Activated CD4-positive, alpha-beta T cell treated with anti-CD3 and anti-CD28 coated beads, Interleukin-2, amount 10 ng/mL, durations not matched to agents 7 days and 5 days (primary cell): ENCODE measurements at places on chromosomes 16 and 17.
A peak's percentile ranks its signal among the peaks of the same experiment; 100 is the strongest.

DNA sequence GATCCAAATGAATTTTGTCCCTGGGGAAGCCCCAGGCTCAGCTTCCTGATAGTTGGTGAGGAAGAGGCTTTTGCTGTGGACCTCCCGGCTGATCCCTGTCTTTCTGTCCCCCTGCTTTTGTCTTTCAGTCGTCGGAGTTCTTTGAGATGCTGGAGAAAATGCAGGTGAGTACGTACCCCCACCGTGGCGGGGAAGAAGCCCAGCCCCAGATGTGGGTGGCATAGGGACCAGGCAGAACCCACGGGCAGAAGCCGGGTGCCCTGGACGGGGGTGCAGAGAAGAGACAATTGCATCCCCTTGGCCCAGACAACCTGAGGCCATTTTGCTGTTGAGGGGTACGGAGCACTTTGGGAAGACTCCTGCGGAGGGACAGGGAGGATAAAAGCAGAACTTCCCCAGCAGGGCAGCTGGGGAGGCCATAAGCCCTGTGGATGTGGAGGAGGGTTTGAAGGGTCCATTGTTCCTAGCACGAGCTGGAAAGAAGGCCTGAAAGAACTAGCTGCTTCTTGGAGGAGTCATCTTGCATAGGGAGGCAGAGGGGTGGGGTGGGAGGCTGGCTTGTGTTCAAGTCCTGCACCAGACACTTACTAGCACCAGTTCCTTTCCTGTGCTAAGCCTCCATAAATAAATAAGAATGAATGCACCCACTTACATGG lies 105.6 kb downstream of the OR1D5 start:
- no peak for DNase-seq

DNA sequence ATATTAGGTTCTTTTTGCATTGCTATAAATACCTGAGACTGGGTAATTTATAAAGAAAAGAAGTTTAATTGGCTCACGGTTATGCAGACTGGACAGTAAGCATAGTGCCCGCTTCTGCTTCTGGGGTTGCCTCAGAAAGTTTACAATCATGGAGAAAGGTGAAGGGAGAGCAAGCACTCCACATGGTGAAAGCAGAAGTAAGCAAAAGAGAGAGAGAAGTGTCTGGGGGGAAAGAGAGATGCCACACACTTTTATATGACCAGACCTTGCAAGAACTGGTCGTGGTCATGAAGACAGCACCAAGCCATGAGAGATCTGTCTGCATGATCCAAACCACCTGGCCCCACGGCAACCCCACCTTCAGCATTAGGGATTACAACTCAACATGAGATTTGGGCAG lies 45.4 kb downstream of the KCNJ16 start:
- no peak for DNase-seq

GRCh38 chr17:80652756-80653330 lies 108.2 kb downstream of the RPTOR start:
- no peak for DNase-seq

DNA sequence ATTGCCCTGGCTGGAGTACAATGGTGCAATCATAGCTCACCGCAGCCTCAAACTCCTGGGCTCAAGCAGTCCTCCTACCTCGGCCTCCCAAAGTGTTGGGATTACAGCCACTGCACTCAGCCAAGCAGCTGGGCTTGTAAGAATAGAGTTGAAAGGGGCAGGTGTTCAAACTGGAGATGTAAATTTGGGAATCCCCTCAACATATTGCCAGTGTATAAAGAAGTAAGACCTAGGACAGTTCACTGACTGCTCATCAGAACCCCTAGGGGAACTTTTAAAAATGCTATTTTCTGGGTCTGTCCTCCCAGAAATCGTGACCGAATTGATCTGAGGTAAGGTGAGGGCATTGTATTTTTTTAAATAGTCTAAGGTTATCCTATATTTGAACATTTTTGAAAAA lies 8.9 kb upstream of the DNAJA2 start:
- DNase-seq = no peak

DNA sequence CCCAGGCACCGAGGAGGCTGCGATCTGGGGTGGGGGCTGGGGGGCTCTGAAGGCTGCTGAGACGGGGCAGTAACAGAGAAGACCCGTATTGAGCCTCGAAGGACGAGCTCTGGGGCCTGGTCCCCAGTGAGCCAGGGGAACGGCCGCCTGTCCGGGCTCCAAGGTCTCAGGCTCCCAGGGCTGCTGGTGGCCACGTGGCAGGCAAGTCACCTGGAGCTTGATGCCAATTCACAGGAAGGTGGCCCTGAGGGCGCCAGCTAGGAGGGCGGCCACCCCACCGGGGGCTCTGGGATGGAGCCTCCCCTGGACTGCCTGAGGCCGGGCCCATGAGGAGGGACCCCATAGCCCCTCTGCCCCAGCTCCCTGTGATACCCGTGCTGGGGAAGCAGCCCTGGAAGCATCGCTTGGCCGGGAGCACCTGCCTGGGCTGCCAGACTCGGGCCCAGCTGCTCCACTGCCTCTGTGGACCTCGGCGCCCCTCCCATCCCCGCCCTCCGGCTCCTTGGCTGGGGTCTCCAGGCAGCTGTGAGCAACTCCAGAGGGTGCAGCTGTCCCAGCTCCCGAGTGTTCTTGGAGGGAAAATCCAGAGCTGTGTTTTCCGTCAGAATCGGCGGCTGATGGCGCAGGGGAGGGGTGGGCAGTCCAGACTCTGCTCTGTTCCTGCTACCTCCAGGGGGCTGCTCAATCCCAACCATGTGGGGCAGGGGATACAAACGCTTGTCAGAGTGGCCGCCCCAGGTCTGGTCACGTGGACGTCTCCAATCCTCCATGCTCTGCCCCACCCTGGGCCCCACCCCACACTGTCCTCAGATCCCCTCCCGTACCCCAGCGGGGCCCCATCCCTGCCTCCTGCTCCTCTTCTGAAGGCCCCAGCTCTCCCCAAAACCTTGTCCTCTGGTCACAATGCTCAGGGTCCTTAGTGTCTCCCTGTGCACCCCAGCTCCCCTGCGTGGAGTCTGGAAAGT lies 67.2 kb upstream of the GNG13 start:
- no peak for DNase-seq

DNA sequence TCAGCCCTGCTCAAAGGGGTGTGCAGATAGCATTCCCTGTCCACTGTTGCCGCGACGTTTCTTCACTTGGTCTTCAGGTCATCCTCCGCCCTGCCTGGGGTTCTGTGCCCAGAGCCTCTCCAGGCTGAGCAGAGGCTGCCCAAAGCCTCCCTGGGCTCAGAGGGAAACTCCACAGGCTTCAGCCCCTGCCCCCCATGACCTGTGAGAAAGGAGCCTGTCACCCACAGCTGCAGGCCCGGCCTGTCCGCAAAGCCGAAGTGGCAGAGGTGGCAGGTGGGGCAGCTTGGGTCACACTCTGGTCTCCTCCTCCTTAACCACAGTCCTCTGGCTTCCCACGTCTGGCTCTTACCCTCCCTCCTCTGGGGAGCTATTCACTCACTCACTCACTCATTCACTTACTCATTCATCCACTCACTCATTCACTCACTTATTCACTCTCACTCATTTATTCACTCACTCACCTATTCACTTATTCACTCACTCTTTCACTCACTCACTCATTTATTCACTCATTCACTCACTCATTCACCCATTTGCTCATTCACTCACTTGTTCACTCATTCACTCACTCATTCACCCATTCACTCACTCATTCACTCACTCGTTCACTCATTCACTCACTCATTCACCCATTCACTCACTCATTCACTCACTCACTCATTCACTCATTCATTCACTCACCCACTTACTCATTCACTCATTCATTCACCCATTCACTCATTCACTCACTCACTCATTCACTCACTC lies 7.1 kb upstream of the CPSF4L start:
- no peak for DNase-seq

GRCh38 chr17:76515274-76515949 lies 14.2 kb upstream of the RHBDF2 start:
- peak; percentile 88 for DNase-seq

DNA sequence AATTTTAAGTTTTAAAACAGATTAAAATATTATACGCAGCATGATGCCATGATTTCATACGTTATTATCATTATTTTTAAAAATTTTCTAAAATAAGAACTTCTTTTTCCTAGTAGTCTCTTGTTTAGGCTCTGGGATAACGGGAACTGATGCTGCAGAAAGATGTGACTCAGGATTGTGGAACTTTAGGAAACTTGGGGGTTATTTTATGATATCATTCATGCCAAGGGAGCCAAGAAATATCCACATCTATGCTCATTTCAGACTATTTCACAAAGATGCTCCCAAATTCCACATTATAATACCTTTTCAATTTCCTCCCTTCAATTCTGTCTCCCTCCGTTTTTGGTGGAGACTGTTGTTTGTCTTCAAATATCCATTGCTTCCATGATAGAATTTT lies 236.4 kb downstream of the HS3ST3A1 start:
- no peak for DNase-seq

DNA sequence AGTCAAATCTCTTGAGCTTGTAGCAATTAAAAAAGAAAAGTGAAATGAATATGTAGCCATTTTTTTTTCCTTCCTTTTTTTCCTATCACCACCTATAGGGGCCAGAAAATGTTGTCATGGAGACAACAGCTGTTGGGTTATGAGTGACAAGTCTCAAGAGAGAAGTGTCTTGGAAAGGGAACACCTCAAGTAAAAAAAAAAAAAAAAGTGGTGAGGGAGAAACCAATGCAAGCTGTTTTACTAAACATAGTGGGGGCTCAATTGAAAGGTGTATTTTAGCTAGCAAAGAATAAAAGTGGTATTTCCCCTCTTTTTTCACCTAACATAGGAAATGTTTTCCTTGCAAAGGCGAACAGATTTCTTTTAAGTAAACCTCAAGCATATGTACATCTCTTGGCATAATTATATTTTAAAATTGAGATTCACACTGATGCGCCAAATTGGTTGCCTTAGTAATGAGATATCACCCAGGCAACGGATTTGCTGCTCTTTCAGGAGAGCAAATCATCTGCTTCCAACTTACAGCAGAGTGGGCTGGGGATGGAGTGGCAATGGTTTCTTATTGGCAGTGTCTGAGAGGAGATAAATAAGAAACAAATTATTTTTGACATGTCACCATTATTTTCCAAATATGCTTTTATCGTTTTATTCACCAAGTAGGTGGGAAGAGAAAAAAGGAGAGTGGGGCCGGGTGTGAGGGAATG lies 183.6 kb downstream of the MYO1D start:
- no peak for DNase-seq

GRCh38 chr16:67992661-67993206 lies 6.5 kb downstream of the DPEP2 start:
- DNase-seq = no peak

DNA sequence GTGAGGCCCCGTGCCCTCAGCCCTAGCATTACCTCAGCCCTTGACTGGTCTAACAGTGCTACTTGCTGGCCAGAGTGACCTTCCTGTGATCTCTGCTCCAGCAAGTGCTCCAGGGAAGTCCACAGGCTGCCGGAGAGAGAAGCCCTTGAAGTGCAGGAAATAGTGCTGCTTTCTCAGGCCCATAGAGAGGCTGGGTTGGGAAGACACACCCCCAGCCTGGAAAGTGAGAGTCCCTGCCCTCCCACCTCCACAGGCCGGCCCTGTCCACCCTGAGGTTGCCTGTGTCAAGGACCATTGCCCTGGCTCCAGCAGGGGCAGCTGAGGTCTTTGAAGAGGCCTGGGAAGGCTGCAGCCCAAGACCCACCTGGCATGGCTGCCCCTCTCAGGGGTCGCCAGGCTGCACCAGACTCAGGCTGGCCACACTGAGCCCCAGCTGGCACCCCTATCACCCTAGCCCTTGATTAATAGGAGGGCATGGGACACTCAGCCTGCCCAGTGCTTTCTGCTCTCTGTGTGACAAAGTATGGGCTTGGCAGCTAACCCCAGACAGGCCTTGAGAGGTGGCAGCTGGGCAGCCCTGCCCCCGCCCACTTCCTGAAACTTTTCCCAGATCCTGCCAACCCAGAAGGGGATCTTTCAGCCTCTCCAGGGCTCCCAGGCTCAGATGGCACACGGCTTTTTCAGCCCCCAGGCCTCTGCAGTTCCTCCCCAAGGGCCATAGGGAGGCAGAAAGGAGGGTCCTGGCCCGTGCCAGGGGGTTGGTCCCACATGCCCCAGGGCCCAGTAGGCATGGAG lies 21.7 kb downstream of the ATP6V0D1 start:
- no peak for DNase-seq

GRCh38 chr17:5431949-5432556 lies 6.9 kb downstream of the C1QBP start:
- no peak for DNase-seq

DNA sequence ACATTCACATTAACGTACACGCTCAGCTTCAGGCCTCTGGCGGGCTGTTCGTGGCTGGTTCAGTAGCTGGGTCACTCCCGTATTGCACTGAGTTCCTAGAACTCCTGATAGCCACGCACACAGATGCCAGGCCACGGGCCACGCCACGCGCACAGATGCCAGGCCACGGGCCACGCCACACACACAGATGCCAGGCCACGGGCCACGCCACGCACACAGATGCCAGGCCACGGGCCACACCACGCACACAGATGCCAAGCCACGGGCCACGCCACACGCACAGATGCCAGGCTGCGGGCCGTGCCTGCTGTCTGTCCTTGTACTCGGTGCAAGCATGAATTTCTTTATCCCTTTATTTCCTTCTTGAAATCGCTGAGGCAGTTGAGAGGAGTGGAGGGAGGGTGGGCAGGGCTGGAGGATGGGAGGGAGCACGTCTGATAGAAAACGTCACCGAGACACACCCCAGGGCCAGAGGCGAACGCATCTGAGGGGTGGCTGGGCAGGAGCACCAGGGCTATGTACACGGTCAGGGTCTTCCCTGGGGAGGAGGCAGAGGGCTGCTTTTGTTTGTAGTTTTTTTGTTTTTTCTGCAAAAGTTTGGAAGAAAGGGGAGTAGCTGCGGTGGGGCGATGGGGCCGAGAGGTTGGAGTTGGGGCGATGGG lies 8.6 kb upstream of the PABPN1L start:
- no peak for DNase-seq

GRCh38 chr17:56887552-56888467 lies 26.0 kb downstream of the TRIM25 start:
- DNase-seq = no peak

DNA sequence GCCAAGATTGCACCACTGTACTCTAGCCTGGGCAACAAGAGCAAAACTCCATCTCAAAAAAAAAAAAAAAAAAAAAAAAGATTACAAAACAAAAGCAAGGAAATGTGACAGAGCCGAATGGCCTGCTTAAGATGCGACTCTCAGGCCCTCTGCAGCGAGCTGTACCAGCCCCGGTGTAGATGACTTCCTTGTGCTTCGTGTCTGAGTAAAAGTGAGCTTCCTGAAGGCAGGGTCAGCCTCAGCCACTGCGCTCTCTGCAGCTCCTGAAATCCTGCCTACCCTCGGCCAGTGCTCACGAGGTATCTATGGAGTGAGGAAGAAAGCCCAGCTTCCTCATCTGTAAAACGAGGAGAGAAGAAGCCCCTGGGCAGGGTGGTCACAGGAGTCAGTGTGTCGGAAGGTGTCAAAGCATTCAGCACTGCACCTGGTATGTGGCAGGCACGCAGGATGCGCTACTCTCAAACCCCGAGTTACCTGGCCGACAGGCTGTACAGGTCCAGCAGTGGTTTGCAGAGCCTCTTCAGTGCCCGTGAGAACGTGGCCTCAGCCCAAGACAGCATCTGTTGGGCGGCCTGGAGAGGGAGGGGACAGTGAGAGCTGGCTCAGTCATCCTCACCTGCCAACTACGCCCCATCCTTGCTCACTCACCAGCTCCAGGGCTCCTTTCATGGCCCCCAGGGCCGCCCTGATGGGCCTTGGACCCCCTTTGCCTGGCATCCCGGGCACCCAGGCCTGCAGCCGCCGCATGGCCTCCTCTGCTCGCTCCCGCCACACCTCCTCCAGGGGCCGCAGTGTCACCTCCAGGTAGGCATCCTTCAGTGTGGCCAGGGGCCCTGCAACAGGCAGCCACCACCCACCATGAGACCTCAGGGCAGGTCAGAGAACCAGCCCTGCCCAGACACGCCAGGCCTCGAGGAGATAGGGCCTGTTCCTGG lies 44.6 kb downstream of the RMI2 start:
- no peak for DNase-seq

- DNase-seq = peak; percentile 49
Measured at GRCh38 chr16:67537270-67537635, 8.6 kb downstream of the RIPOR1 start.
